ENCODE measurements at places on chromosomes 7 and 10. TPM values are rescaled to one million over a fixed set of nuclear protein-coding genes. Genes with fewer than 3 reads are reported as not detected.

DNA sequence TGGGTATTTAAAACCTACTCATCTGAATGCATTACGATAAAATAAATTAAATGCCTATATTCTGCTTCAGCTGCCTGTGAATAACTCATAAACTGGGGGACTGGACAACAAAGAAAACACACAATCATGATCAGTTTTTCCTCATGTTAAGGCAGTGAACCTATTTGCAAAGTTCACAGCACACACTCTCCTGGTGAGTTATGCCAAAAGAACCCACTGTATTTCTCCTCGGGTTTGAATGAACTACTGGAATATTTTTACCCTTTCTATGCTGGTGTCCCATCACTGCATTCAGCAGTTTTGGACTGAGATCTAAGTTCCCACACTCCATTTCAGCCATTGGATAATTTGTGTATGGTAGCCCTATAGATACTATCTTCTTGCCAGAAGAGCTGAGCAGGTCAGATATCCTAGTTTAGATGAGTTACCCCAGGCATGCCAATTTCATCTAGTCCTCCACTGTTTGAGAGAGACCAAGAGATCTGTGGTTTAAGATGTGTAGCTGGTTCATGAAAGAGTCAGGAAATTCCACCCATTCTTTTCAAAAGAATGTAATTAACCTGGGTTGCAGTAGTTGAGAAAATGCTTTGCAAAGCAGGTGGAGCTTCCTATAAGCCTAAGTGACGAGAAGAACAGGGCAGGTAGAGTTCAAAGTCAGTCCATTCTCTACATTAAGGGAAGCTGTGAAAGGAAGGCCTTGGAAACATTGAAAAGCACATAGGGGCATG is 101.7 kb downstream of the PLXDC2 start:
- H3K27ac ChIP-seq, result no peak overlapping the region
- H3K4me3 ChIP-seq, result no peak overlapping the region
- H3K4me1 ChIP-seq, result peaks cover 45% of the 10 kb centered on the region
- H3K27me3 ChIP-seq, result no peaks in the 10 kb centered on the region
- DNase-seq, result no peak
- no peaks in the 10 kb centered on the region for H3K36me3 ChIP-seq

GRCh38 chr7:79050603-79051002 is 402.9 kb downstream of the MAGI2 start:
- no peaks in the 10 kb centered on the region for H3K36me3 ChIP-seq
- H3K27ac ChIP-seq, result no peak overlapping the region
- H3K4me1 ChIP-seq, result no peaks in the 10 kb centered on the region
- H3K4me3 ChIP-seq, result no peak overlapping the region

Gene PPP1R17
- not detected for total RNA-seq

Gene CAMK2B
- total RNA-seq, result 79.9 TPM

Gene SMC3
- total RNA-seq, result 18.1 TPM

Gene AKR1C2
- total RNA-seq, result 47.0 TPM

Measured in right atrium auricular region (tissue), 2 donors.